ENCODE measurements at places on chromosomes 1 and 21.

DNA sequence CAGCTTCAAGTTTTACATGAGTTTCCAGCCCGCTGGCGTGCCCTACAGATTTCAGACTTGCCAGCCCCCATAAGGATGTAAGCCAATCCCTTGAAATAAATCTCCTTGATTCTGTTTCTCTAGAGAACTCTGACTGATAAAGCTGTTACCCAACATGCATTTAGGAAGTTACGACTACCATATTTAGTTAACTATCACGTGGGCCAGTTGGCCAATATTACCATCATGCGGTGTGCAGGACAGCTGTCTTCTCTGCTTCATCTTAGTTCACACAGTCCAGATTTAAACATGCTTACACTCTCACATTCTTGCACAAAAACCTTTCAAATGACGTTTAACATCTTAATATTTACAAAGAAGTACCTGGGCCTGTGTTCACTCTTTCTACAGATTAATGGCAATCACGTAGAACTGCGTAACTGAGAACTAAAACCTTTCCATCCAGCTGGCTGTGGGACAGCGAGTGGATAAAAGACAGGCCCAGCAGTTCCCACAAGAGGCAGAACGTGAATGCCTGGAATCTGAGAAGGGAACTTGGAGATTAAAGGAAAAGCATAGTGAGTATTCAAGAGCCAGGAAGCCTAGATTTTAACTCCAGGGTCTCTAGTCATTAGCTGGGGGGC is 20.8 kb downstream of the FAM177B start:
- DNase-seq = no peak

- DNase-seq = no peak
These were observed 323.1 kb upstream of the NFIA start for GRCh38 chr1:60759291-60759690.

GRCh38 chr1:56216218-56216617 is 363.1 kb downstream of the PLPP3 start:
- DNase-seq = no peak

- no peak for DNase-seq
These were observed 1.4 kb upstream of the NUP133 start for GRCh38 chr1:229509576-229509975.

DNA sequence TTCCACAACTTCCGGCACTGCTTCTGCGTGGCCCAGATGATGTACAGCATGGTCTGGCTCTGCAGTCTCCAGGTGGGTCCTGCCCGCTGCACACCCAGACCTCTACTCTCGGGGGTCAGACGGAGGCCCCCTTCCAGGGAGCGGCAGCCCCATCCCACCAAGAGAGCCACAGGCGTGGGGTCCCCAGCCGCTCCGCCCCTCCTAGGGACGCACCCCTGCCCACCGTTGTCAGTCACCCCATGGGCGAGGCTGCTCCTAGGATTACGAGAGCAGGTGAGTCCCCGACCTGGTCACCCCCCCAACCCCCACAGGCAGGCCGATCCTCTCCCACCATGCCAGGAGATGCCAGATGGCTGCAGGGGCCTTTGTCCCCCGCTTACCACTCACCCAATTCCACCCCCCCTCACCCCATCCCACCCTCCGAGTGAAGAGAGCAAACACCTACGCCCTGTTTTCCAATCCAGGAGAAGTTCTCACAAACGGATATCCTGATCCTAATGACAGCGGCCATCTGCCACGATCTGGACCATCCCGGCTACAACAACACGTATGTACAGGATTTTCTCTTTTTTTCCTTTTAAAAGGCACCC is 107.0 kb downstream of the PDE9A start:
- no peak for DNase-seq

- no peak for DNase-seq
These were observed 34.3 kb downstream of the CASZ1 start for GRCh38 chr1:10762153-10762523.

- no peak for DNase-seq
These were observed 471.7 kb upstream of the B3GALT2 start for GRCh38 chr1:193658081-193658480.

DNA sequence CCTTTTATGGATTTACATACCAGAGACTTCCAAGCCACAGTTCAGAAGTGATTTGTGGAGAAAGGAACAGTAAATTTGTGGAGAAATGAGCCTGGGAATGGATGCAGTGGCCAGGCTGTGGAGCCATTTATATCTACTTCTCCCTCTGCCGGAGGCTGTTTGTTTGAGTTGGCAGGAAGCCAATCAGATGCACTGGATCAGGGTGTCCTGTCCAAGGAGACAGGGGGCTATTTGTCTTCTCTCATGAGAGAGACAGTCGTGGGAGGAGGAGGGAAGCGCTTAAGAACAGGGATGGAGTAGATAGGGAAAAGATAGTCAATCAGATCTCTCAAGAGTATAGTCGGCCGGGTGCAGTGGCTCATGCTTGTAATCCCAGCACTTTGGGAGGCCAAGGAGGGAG is 2.8 kb upstream of the HAPLN2 start:
- no peak for DNase-seq

GRCh38 chr1:160021376-160022074 is 10.3 kb downstream of the PIGM start:
- no peak for DNase-seq

DNA sequence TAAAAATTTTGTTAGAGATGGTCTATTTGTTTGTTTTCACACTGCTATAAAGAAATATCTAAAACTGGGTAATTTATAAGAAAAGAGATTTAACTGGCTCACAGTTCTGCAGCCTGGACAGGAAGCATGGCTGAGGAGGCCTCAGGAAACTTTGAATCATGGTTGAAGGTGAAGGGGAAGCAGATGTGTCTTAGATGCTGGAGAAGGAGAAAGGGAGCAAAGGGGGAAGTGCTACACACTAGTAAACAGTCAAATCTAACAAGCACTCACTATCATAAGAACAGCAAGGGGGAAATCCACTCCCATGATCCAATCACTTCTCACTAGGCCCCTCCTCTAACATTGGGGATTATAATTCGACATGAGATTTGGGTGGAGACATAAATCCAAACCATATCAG is 76.8 kb upstream of the COL24A1 start:
- DNase-seq = no peak

GRCh38 chr1:117654493-117655219 is 48.8 kb downstream of the TENT5C start:
- DNase-seq = no peak

- DNase-seq = no peak
These were observed 130.5 kb downstream of the PSMG1 start for GRCh38 chr21:39052718-39053117.

- DNase-seq = no peak
These were observed 44.0 kb downstream of the EYA3 start for GRCh38 chr1:28044399-28044798.

GRCh38 chr1:90580176-90580575 is 136.9 kb downstream of the BARHL2 start:
- DNase-seq = no peak

GRCh38 chr1:153180556-153180955 is 22.7 kb upstream of the LELP1 start:
- no peak for DNase-seq

- no peak for DNase-seq
These were observed 453.8 kb downstream of the NEGR1 start for GRCh38 chr1:71828431-71829012.

DNA sequence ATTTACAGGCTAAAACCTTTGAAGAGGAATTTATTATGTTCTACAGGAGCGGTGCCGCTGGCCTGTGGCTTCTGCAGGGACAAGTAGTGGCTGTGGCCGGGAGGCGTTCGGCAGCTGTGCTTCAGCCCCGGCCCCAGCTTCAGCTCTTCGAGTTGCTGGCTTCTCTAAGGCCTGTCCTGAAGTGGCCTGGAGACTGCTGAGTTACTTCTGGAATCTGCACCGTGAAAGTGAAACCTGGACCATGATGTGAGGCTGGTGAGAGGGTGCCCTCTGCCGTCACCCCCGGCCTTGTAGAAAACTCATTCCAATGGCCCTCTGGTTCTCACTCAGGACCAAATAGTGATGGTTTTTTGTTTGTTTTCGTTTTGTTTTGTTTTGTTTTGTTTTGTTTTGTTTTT is 48.1 kb downstream of the PRKCZ start:
- DNase-seq = no peak

- no peak for DNase-seq
These were observed at the start of gene LAMC2 for GRCh38 chr1:183185941-183186490. TSS of gene LAMC2 (plus strand) at chr1:183186264. CDS start at chr1:183186353, 89 bp downstream.

DNA sequence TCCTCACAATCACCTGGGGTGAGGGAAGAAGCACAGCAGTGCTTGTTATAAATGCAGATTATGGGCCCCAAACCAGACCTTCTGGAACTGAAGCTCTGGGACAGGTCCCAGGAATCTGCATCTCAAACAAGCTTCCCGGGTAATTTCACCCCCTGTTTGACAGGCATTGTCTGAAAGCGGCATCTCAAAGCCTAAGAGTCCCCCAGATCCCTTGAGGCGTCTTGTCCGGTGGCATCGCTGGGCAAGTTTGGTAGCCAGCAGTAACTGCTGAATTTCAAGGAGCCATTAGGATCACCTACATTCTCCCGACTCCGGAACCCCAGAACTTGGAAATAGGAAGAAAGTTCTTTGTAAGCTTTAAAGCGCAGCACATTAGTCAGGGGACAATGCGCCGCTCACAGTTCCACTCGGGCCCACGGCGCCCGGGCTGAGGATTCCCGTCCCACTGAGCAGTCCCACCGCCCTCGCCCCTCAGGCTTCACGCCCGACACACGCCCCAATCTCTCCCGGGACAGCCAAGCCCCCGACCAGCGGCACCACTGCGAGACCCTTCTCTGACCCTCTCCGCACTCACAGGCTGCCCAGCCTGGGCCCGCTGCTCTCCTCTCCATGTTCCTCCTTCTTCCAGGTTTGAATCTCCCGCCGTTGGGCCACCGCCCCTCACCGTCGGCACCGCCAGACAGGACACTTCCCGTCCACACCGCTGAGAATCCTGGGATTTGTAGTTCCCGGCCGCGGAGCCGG is at the start of gene IQGAP3:
Gene IQGAP3 (minus strand): TSS at position 647 of the 744 bp plus-strand sequence. CDS start 36 bp downstream, at position 611.
- peak; percentile 66 for DNase-seq

- DNase-seq = no peak
These were observed 57.1 kb downstream of the TNFSF18 start for GRCh38 chr1:172993640-172994039.

DNA sequence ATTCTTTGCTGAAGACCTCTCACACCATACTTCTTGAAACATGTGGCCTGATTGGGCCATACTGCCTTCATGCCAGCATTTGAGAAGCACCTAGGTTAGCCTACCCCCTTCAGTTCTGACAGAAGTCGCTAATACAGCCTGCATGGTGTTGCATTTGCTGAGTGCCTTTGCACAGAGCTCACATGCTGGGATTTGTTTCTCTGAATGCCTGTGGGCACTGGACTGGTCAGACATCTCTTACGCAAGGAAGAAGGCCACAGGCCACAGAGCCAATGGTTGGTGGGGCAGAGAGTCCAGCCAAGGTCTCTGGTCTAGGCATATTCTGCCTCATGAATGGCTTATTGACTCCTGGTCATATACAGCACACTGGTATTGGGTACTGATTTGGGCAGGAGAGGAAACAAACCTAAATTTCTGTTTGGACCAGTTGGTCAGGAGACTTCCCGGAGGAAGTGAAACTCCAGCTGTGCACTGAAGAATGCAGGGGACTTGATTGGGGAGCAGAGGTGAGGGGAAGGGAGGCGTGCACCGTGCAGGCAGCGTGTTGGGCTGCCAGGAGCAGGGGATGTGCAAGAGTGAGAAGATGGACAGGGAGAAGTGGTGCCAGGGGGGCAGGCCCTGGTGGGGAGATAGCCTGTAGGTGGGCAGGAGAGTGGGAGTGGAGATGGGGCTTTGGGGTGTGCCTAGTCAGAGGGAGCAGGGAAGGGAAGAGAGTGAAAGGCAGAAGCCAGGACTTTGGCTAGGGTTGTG is 18.1 kb downstream of the URB2 start:
- DNase-seq = no peak

GRCh38 chr1:210727709-210728108 is 399.0 kb downstream of the HHAT start:
- no peak for DNase-seq

GRCh38 chr1:41977326-41977725 is 58.6 kb upstream of the HIVEP3 start:
- DNase-seq = no peak

DNA sequence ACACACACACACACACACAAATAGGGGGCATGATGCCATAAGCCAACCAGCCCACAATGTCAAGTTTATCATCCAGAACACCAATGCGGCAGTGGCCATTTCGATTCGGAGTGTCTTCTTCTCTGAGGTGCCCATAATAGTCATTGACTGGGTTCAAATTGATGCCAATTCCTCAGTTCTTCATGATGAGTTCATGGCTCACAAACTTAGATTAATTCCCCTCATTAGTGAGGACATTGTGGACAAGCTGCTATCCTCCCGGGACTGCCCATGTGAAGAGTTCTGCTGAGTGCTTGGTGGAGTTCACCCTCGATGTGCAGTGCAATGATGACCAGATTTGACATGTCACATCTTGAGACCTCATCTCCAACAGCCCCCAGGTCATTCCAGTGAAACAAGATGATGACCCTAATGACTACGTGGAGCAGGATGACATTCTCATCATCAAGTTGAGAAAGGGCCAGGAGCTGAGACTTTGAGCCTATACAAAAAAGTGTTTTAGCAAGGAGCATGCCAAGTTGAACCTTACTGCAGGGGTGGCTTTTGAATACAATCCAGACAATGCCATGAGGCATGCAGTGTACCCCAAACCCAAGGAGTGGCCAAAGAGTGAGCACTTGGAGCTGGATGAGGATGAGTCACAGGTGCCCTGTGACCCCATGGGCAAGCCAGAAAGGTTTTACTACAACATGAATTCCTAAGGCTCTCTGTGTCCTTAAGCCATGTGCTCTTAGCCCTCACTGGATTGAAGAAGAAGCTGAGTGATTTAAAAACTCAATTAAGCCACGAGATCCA is 211.6 kb upstream of the SAMSN1 start:
- no peak for DNase-seq

- no peak for DNase-seq
These were observed 12.7 kb downstream of the GPR3 start for GRCh38 chr1:27405074-27405473.

DNA sequence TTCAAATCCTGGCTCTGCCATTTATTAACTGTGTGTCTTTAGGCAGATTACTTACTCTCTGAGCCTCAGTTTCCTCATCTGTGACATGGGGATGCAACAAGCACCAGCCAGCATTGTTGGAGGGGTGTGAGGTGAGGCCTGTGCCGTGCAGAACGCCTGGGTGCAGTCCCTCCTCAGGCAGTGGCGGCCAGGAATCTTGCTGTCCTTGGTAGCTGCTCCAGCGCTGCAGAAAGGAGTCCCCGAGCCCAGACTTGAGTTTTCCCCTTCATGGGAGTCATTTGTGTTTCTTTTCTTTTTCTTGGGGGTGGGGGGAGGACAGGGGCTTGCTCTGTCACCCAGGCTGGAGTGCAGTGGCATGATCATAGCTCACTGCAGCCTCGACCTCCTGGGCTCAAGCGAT is 46.6 kb downstream of the DISP3 start:
- DNase-seq = no peak

- no peak for DNase-seq
These were observed 499.6 kb downstream of the MRPL39 start for GRCh38 chr21:25107708-25108107.
